ENCODE measurements at places on chromosomes 5 and 9. TPM values are rescaled to one million over a fixed set of nuclear protein-coding genes. Genes with fewer than 3 reads are reported as not detected.

DNA sequence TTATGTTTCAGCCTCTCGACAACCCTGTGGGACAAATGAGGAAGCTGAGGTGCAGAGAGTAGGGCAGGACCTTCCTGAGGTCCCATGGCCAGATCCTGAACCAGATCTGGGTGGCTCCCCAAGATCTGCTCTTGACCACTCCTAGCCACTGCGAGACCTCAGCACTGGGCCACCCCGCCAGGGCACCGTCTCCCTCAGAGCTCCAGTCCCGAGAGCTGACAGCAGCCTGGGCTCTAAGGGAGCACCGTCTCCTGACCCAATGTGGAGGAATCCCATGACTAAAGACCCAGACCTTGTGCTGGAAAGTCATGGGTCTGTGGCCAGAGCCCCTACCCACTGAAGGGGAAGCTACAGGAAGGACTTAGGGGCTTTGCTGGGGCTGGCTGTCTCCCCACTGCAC, 4.5 kb upstream of the LMX1B start:
- H3K36me3 ChIP-seq, result no peaks in the 10 kb centered on the region
- DNase-seq, result peak; percentile 40
- H3K4me1 ChIP-seq, result peaks cover 37% of the 10 kb centered on the region
- no peak overlapping the region for H3K4me3 ChIP-seq

- no peak for DNase-seq
- H3K27ac ChIP-seq, result no peak overlapping the region
- no peaks in the 10 kb centered on the region for H3K27me3 ChIP-seq
- no peaks in the 10 kb centered on the region for H3K36me3 ChIP-seq
- no peaks in the 10 kb centered on the region for H3K4me1 ChIP-seq
Observed at GRCh38 chr5:174877987-174878386, 153.6 kb downstream of the MSX2 start.

DNA sequence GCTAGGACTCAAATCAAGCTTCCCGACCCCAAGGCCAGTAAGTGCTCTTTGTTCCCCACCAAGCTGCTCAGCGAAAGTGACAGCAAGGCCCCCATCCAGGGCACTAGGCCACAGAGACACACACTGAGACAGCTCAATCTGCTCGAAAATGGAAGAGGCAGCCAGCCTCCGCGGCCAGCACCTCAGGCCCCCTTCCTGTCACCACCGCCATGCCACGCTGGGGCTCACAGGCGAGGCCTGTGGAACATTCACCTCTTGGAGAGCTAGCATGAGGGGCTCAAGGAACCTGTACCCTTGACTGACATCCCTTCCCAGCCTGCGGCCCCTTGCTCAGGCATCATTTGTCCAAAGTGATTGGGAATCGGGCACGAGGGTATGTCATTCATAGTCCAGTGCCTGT, 71.4 kb downstream of the PAX5 start:
- H3K4me1 ChIP-seq, result peaks cover 5% of the 10 kb centered on the region
- no peaks in the 10 kb centered on the region for H3K36me3 ChIP-seq
- H3K27ac ChIP-seq, result no peak overlapping the region

GRCh38 chr5:14463629-14464028, 118.0 kb upstream of the OTULINL start:
- H3K4me1 ChIP-seq, result no peaks in the 10 kb centered on the region
- no peak overlapping the region for H3K27ac ChIP-seq
- H3K36me3 ChIP-seq, result peaks cover 87% of the 10 kb centered on the region
- no peak for DNase-seq
- H3K4me3 ChIP-seq, result no peak overlapping the region
- H3K27me3 ChIP-seq, result no peaks in the 10 kb centered on the region

DNA sequence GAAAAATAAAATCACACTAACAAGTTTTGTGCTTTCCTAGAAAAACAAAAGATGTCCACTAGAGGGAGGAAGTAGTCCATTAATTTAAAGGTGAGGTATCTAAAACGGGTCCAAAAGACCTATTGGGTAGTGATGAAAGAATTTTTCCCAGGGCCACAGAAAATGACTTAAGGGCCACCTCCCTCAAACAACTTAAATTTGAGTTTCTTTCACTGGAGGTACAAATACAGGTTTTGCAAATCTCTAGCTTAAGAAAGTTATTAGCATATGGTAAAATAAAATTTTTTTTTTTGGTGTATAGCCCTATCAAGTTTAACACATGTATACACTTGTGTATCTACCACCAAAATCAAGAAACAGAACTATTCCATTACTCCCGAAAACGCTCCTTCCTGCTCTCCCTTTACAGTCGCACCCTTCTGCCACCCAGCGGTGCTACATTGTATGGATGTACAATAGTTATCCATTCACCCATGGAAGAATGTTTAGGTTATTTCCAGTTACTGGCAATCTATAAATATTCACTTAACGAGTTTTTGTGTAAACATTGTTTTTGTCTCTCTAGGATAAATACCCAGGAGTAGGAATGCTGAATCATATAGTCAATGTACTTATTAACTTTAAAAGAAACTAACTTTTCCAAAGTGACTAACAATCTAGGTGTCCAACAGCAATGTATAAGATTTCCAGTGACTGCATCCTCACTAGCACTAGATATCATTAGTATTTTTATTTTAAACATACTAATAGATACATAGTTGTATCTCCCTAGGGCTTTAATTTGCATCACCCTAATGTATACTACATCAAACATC, 21.9 kb downstream of the DEPDC1B start:
- H3K27me3 ChIP-seq, result no peaks in the 10 kb centered on the region
- H3K36me3 ChIP-seq, result no peaks in the 10 kb centered on the region
- no peak overlapping the region for H3K27ac ChIP-seq
- H3K4me1 ChIP-seq, result no peaks in the 10 kb centered on the region

GRCh38 chr5:53090229-53090628, 19.3 kb downstream of the MOCS2 start:
- no peak overlapping the region for H3K4me3 ChIP-seq
- H3K4me1 ChIP-seq, result no peaks in the 10 kb centered on the region
- H3K27ac ChIP-seq, result no peak overlapping the region
- no peaks in the 10 kb centered on the region for H3K27me3 ChIP-seq

GRCh38 chr5:179255527-179256327, 89.5 kb downstream of the ADAMTS2 start:
- peak; percentile 52 for DNase-seq
- H3K27me3 ChIP-seq, result no peaks in the 10 kb centered on the region
- no peaks in the 10 kb centered on the region for H3K36me3 ChIP-seq
- no peak overlapping the region for H3K27ac ChIP-seq

DNA sequence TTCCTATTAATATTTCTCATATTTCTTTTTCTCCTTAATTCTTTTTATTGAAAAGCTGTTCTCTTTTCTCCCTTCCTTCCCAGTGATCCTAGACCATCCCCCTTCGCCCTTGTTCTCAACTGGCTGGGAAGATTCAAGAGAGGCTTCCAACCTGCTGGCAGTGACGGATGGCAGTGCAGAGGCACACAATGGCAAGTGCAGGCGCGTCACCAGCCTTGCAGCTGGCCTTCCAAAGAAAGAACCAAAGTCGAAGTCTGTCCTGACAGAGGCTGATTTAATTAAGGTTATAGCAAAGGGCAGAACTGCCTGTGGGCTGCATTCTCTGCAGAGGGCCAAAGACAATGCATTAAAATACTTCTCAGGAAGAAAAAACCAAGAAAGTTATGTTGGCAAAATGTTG, 7.4 kb downstream of the CEMIP2 start:
- no peak overlapping the region for H3K27ac ChIP-seq
- H3K4me3 ChIP-seq, result no peak overlapping the region
- no peaks in the 10 kb centered on the region for H3K36me3 ChIP-seq
- peaks cover 59% of the 10 kb centered on the region for H3K4me1 ChIP-seq
- no peak for DNase-seq
- no peaks in the 10 kb centered on the region for H3K27me3 ChIP-seq

GRCh38 chr9:18568973-18569372, 95.0 kb downstream of the ADAMTSL1 start:
- H3K4me3 ChIP-seq, result no peak overlapping the region
- no peaks in the 10 kb centered on the region for H3K4me1 ChIP-seq
- no peak for DNase-seq
- H3K27me3 ChIP-seq, result no peaks in the 10 kb centered on the region
- H3K36me3 ChIP-seq, result no peaks in the 10 kb centered on the region
- no peak overlapping the region for H3K27ac ChIP-seq

GRCh38 chr9:1300941-1301340, 250.8 kb downstream of the DMRT2 start:
- H3K4me1 ChIP-seq, result no peaks in the 10 kb centered on the region
- no peak overlapping the region for H3K4me3 ChIP-seq
- DNase-seq, result no peak
- no peak overlapping the region for H3K27ac ChIP-seq
- H3K36me3 ChIP-seq, result no peaks in the 10 kb centered on the region
- no peaks in the 10 kb centered on the region for H3K27me3 ChIP-seq

- DNase-seq, result no peak
- H3K36me3 ChIP-seq, result no peaks in the 10 kb centered on the region
- H3K4me3 ChIP-seq, result no peak overlapping the region
- no peaks in the 10 kb centered on the region for H3K27me3 ChIP-seq
- no peak overlapping the region for H3K27ac ChIP-seq
- H3K4me1 ChIP-seq, result peaks cover 21% of the 10 kb centered on the region
Observed at GRCh38 chr9:107024193-107024592, 161.2 kb downstream of the ZNF462 start.

DNA sequence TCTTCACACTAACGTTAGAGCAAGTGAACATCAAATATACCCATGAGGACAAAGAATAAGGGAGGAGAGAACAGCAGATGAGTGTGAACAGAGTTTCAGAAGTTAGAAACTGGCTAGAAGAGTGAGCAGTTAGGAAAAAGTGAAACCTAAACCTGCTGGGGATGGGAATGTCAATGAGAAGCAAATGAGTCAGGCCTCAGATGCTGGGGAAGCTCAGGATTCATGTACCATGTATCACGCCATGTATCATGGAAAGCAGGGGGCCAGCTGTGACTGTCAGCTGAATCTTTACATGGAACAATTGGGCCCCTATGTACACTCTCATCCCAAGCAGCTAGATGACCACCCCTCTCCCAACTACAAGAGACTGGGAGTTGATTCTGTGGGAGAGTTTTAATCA, 16.2 kb downstream of the GDF9 start:
- H3K27ac ChIP-seq, result no peak overlapping the region
- no peak overlapping the region for H3K4me3 ChIP-seq
- no peaks in the 10 kb centered on the region for H3K4me1 ChIP-seq
- no peaks in the 10 kb centered on the region for H3K36me3 ChIP-seq
- no peaks in the 10 kb centered on the region for H3K27me3 ChIP-seq
- no peak for DNase-seq

DNA sequence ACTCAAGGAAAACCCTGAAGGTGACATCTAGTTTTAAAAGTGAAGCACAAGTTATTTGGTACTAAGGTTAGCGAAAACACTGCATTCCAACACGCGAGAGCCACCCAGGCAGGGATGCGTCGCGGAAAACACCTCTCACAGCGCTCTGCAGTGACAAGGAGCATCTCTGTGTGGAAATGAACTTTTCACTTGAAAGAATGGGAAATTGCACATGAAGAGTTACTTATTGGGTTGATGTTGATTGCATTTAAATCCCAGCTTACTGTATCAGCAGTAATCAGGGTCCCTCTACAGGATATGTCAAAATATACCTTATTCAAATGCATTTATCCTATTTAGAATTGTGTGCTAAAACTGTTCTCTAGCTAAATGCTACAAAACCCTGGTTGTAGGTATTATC, 144.4 kb downstream of the BNC2 start:
- no peaks in the 10 kb centered on the region for H3K27me3 ChIP-seq
- peak overlapping the region; percentile 56 for H3K4me3 ChIP-seq
- H3K27ac ChIP-seq, result peak overlapping the region; percentile 89
- H3K36me3 ChIP-seq, result no peaks in the 10 kb centered on the region

DNA sequence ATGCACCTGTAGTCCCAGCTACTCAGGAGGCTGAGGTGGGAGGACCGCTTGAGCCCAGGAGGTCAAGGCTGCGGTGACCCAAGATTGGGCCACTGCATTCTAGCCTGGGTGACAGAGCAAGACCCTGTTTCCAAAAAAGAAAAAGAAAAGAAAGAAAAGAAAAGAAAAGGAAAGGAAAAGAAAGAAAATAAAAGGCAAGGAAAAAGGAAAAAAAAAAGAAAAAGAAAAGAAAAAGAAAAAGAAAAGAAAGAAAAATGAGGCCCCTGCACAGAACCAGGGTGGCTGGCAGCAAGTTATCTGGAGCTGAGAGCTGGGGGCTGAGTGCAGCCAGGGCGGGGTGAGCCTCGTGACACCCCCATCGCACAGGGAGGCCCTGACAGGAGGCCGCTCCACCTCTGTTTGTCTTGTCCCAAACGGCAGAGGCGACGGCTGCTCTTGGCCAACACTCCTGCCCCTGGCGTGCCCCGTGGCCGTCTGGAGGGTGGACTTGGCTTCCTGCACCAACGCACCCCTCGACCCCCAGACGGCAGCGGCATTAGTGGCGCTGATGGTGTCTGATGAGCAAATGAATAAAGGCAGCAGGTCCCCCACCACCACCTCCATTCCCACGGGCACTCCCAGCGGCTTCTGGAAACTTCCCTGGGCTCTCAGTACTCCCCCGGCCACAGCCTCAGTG, 16.7 kb downstream of the EXD3 start:
- H3K36me3 ChIP-seq, result no peaks in the 10 kb centered on the region
- H3K27ac ChIP-seq, result peak overlapping the region; percentile 43
- H3K4me3 ChIP-seq, result peak overlapping the region; percentile 39
- no peak for DNase-seq
- no peaks in the 10 kb centered on the region for H3K27me3 ChIP-seq

GRCh38 chr5:133193794-133194193, 142.0 kb downstream of the HSPA4 start:
- no peaks in the 10 kb centered on the region for H3K36me3 ChIP-seq
- no peak overlapping the region for H3K27ac ChIP-seq
- no peak for DNase-seq
- no peaks in the 10 kb centered on the region for H3K27me3 ChIP-seq
- no peak overlapping the region for H3K4me3 ChIP-seq

GRCh38 chr9:137682428-137683105, 63.8 kb downstream of the EHMT1 start:
- no peaks in the 10 kb centered on the region for H3K36me3 ChIP-seq
- no peak overlapping the region for H3K27ac ChIP-seq
- DNase-seq, result no peak
- H3K27me3 ChIP-seq, result no peaks in the 10 kb centered on the region
- no peak overlapping the region for H3K4me3 ChIP-seq
- peaks cover 31% of the 10 kb centered on the region for H3K4me1 ChIP-seq

- H3K4me1 ChIP-seq, result no peaks in the 10 kb centered on the region
- no peaks in the 10 kb centered on the region for H3K36me3 ChIP-seq
- no peaks in the 10 kb centered on the region for H3K27me3 ChIP-seq
Observed at GRCh38 chr9:8555762-8556500, 756.4 kb upstream of the DMAC1 start.

DNA sequence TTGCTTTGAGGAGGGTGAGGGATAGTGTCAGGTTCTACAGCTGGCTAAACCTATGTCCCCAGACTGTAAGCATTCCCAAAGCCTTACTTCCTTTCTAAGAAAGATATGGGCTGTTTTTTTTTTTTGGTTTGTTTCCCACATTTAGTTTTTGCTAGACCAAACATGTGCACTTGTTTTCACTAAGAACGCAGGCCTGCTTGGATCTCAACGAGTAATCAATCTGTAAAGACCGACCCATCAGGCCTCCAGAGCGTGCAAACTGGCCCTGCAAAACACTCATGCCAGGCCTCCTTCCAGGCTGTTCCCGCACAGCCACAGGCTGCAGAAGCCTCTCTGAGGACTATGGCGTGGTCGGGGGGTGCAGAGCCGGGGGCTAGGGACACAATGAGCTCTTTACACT, 304.8 kb upstream of the PANK3 start:
- no peaks in the 10 kb centered on the region for H3K4me1 ChIP-seq
- H3K27ac ChIP-seq, result no peak overlapping the region
- no peak for DNase-seq
- H3K4me3 ChIP-seq, result no peak overlapping the region
- H3K27me3 ChIP-seq, result no peaks in the 10 kb centered on the region

The SLC1A3 gene
- 21.8 TPM for total RNA-seq

The SLC34A3 gene
- total RNA-seq, result not detected

The SNCAIP gene
- 3.3 TPM for total RNA-seq

The CENPP gene
- total RNA-seq, result 11.9 TPM

The C9 gene
- total RNA-seq, result not detected

The FAM200C gene
- total RNA-seq, result 9.6 TPM

The BASP1 gene
- 9.2 TPM for total RNA-seq

The IFNA21 gene
- total RNA-seq, result not detected

The LCNL1 gene
- 0.14 TPM for total RNA-seq

The DDX46 gene
- 35.9 TPM for total RNA-seq

The WDR38 gene
- total RNA-seq, result not detected

All from sigmoid colon (tissue), 7 donors.